ENCODE measurements at places on chromosomes 4 and X.

DNA sequence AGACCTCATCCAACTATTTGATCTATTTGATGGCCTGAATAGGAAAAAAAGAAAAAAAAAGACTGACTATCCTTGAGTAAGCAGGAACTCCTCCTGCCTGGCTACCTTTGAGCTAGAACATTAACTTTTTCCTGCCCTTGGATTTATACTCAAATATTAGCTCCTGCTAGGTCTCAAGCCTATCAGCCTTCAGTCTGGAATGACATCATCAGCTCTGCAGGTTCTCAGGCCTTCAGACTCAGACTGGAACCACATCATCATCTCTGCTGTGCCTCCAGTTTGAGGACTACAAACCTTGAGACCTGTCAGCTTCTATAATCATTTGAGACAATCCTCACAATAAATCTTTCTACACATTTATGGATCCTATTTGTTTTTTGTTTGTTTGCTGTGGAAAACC lies 754.0 kb upstream of the SLIT2 start:
- DNase-seq, result no peak

DNA sequence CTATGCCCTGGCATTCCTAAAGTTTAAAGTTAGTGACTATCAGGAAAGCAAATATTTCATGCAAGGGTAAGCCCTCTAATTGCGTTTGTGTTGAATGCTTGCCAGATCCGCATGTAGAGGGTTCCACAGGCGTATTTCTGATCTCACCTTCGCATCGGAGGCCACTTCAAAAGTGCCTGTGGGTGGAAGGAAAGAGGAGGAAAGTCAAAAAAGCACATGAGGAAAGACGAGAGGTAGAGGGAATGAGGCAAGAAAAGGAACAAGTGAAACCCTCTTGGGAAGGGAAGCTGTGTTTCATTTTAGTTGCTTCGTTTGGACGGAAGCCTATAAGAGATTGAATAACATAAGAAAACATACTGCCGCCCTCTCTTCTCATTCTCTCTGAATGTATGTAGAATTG lies 628.8 kb downstream of the SPRY1 start:
- DNase-seq, result peak; percentile 2

- no peak for DNase-seq
Observed at GRCh38 chrX:46407036-46407752, 138.0 kb downstream of the ZNF674 start.

- DNase-seq, result no peak
Observed at GRCh38 chrX:110026099-110026844, 23.4 kb downstream of the TMEM164 start.

- DNase-seq, result peak; percentile 7
Observed at GRCh38 chr4:147287588-147287890, 193.4 kb upstream of the EDNRA start.

DNA sequence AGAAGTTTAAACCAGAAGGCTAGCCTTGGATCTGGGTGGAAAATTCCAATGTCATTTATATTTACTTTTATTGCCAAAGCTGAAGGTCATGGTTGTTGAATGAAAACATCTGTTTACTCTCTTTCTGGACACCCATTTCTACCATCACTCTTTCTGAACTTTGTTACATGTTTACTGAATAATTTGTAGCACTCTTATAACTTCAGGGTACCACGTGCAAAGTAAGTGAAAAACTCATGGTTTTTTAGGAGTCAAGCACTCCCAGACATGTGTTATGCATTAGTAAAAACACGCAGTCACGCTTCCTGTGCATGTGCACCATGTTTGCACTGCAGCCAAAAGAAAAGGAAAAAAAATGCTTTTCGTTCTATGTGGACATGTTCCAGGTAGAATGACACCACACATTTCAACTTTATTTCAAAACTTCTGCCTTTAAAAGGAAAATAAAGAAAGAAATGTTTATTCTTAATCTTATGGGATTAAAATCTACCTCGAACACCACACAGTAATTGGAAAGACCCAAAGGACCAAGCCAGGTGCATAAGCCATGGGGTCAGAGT lies 31.4 kb upstream of the ADH1C start:
- no peak for DNase-seq

- DNase-seq, result no peak
Observed at GRCh38 chr4:121187206-121187605, 23.1 kb upstream of the TNIP3 start.

GRCh38 chr4:26780539-26780938 lies 80.1 kb upstream of the STIM2 start:
- DNase-seq, result no peak

GRCh38 chrX:100512471-100512870 lies 72.3 kb upstream of the TNMD start:
- peak; percentile 27 for DNase-seq

GRCh38 chrX:3184176-3184930 lies 143.1 kb downstream of the ARSF start:
- peak; percentile 28 for DNase-seq

- no peak for DNase-seq
Observed at GRCh38 chr4:14022456-14022855, 394.9 kb upstream of the BOD1L1 start.

GRCh38 chr4:103415801-103416200 lies 217.7 kb upstream of the CENPE start:
- no peak for DNase-seq

DNA sequence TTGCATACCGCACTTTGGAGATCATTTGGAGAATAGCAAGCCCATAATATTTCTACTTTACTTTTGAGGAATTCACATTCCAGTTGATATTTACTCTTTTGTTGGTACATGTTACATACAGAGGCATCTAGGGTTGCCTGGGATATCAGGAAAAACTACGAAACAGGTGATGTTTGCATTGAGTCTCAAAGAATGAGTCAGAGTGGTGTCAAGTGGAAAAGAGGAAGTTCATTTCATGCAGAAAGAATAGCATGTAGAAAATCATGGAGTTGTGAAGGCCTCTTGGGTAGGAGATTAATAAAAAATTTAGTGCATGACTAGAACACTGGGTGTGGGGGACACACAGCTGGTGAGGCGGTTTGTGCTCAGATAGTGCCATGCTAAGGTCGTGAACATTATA lies 33.5 kb upstream of the ELOVL6 start:
- DNase-seq, result no peak

DNA sequence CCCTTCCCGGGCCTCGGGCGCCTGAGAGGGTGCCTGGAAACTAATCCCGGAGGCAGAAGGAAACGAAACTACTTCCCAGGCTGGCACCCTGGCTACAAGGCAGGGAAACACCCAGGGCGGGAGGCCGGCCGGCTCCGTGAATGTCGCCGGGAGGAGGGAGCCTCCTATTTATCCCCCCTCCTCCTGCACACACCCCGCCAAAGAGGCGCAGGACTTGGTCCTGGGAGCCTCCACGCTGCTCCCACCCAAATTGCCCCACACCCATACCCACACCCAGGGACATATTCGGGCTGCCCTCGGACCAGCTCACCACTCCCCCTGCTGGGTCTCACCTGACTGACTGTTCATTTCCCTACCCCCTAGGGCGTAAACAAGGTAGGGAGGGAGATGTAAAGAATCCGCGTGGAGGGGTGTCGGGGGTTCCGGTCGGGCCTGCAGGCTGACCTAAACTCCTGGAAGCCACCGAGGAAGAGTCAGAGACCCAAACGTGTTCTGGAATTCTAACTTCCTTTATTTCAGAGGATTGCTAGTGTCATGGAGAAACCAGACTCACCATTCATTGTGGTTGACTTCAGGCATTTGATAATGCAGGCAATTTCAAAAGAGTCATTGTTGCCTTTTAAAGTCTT lies at the start of gene BTC:
BTC (minus strand) TSS at position 142 of the 629 bp plus-strand sequence. CDS start 198 bp downstream, outside the sequence.
- peak; percentile 53 for DNase-seq

DNA sequence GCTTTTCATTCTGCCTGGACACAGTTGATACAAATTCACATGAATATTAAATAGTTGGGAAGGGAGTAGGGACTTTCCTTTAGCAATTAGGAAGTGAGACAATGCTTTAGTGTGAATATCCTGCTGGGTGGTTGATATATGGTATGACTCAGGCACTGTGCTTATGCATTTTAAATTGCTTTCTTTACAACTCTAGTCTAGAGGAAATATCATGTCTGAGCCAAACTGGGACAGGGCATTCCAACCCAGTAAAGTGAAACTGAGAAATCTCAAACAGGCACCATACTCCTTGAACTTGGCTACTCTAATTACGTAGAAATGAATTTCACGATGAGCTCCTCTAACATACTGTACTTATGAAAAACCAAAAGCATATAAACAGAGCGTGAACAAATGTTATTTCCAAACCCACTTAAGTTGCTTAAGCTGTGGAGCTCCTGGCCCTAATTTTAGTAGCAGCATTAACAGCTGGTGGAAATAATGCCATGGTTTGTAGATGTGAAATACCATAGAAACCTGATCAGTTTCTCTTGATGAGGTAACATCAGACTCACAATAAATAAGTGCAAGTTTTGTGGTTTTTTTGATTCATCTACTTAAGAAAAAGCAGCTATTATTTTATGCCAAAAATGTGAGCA lies 242.9 kb upstream of the GK2 start:
- DNase-seq, result no peak

- DNase-seq, result no peak
Observed at GRCh38 chr4:1783970-1784369, 9.1 kb upstream of the FGFR3 start.

DNA sequence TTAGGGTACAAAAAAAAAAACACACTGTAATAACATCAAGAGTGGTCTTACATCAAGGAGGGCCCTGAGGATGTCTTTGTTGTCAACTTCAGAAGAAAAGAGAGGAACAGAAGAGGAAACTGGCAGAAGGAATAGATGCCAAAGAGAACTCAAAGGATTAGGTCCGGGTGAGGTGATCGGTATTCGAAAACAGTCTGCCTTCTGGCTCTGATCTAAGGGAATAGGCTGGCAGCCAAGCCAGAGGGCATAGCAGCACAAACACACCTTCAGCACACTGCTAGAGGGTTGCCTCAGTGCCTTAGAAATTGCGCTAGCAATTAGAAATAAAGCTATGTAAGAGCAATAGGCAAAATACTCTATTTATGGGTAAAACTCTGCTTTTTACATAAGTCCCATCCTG lies 91.4 kb upstream of the TTC29 start:
- DNase-seq, result no peak

- DNase-seq, result no peak
Observed at GRCh38 chr4:165360041-165360695, 18.6 kb upstream of the CPE start.

GRCh38 chr4:12579172-12579571 lies 905.0 kb downstream of the RAB28 start:
- DNase-seq, result no peak

- DNase-seq, result no peak
Observed at GRCh38 chrX:124242131-124242530, 90.3 kb upstream of the TEX13D start.

DNA sequence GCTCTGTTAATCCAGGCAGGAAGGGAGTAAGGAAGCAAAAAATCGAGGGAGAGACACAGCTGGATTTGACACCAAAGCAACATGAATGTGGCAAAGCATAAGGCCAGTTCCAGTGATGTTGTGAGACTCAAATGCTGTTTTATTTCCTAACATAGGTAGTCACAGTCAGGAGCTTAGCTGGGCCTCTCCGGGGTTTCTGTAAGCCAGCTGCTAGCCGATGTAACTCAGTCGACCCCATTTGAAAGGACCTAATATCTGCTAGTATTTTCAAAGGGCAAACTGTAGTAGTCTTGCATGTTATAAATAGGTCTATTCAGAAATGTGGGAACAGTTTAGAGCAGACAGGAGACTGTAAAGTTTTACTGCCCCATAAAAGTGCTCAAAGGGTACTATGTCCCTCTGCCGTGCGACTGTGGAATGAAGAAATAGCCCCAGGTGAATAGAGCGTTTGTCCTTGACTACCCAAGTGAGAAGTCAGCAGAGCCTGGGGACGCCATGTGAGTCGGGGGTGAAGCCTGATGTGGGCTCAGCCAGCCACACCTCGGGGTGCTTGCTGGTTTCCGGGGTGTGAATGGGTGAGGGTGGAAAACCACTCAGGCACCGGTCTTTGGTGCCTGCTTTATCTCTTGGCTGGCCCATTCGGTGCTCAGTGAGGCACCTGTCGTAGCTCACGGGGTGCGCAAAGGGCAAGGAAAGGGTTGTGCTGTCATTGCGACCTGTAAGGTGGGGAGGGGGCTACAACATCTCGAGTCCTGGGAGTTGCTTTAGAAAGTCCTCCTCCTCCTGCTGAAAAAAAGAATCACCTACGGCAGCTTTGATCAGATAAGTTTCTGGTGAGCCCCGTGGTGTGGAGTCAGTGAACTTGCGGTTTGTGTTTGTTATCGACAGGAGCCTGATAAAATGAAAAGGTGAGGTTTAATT lies 745 bp downstream of the TRIM2 start:
- peak; percentile 47 for DNase-seq

- no peak for DNase-seq
Observed at GRCh38 chrX:1609311-1609710, 5.5 kb upstream of the ASMT start.

- DNase-seq, result no peak
Observed at GRCh38 chrX:37476571-37477170, 94.8 kb upstream of the LANCL3 start.

- no peak for DNase-seq
Observed at GRCh38 chr4:145976680-145977079, 38.1 kb upstream of the ZNF827 start.

- no peak for DNase-seq
Observed at GRCh38 chr4:173504181-173504503, 25.9 kb downstream of the HAND2 start.

DNA sequence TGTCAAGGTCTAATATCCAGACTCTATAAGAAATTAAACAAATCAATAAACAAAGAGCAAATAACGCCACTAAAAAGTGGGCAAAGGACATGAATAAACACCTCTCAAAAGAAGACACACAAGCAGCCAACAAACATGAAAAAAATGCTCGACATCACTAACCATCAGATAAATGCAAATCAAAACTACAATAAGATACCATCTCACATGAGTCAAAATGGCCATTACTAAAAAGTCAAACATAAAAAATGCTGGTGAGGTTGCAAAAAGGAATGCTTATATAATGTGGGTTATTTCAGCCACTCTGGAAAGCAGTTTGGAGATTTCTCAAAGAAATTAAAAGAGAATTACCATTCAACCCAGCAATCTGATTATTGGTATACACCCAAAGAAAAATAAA lies 481.1 kb downstream of the STPG2 start:
- DNase-seq, result no peak

- no peak for DNase-seq
Observed at GRCh38 chr4:81039351-81039972, 9.0 kb downstream of the BMP3 start.

DNA sequence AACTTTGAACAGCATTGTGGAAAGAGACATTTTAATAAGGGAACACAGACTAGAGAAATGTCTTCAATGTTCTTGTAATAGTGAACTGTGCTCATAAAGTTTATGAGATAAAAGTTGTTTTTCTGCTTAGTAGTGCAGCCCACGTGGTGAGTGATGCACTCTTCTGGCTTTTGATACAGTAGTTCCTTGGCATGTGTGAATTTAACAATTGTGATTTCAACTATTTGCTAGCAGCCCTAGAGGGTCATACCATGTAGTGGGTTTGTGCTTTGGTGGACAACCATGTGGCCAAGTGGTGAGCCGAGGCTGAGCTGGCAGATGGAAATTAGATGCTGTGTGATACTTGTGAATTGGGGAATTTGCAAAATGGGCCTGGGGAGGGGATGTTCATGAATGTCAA lies 116.2 kb upstream of the SLC4A4 start:
- DNase-seq, result no peak

DNA sequence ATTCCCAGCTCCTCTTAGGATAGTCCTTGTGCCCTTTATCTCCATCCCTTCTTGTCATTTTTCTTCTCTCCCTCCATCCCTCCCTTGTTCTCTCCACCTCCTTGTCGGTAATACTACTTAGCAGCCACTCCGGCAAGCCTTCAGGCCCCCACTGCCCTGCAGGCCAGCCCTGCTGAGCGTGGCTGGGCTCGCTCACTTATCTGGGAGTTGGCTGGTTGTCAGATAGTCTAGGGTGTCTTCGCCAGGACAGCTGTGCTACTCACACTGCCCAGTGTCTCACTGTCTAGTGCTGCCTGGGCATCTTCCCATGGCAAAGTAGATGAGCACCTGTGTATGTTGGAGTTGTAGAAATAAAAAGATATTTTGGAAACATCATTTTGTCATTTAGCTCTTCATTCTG lies 75.0 kb downstream of the STK32B start:
- no peak for DNase-seq

All from T47D (cell line).